ENCODE measurements at places on chromosomes 7 and 10.

GRCh38 chr7:2909471-2910039, 65.4 kb upstream of the GNA12 start:
- no peak overlapping the region for H3K4me3 ChIP-seq
- H3K36me3 ChIP-seq = no peaks in the 10 kb centered on the region
- no peaks in the 10 kb centered on the region for H3K27me3 ChIP-seq
- DNase-seq = no peak
- H3K4me1 ChIP-seq = no peaks in the 10 kb centered on the region
- no peak overlapping the region for H3K27ac ChIP-seq

DNA sequence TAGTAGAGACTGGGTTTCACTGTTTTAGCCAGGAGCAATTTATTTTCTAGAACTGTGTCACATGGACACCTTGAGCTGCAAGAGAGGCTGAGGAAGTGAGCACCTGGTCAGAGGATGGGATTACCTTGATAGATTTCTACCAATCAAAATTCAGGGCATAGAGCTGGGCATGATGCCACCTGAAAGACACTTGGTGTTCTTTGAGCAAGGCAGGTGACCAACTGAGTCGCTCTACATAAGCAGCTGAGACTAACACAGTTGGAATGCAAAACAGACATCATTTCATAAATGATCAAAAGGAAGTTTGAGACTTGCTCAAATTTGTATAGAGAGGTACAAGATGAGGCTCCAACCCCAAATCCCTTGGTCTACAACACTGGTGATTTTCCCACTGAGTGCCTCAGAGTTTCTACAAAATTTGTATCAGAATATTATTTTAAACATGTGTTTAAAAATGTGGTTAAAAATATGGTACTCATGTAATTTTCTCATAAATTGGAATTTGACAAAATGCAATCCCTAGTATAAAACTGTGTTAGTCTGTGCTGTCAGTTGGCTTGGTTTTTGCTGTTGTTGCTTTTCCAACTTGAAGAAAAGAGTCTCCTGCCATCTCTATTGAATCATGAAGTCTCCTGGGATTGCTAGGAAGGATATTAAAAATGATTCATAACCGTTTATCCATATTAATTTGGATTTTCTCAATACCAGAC, 156.4 kb upstream of the MDFIC start:
- DNase-seq = no peak
- H3K4me3 ChIP-seq = no peak overlapping the region
- H3K4me1 ChIP-seq = no peaks in the 10 kb centered on the region
- no peaks in the 10 kb centered on the region for H3K36me3 ChIP-seq
- H3K27ac ChIP-seq = no peak overlapping the region
- H3K27me3 ChIP-seq = no peaks in the 10 kb centered on the region

DNA sequence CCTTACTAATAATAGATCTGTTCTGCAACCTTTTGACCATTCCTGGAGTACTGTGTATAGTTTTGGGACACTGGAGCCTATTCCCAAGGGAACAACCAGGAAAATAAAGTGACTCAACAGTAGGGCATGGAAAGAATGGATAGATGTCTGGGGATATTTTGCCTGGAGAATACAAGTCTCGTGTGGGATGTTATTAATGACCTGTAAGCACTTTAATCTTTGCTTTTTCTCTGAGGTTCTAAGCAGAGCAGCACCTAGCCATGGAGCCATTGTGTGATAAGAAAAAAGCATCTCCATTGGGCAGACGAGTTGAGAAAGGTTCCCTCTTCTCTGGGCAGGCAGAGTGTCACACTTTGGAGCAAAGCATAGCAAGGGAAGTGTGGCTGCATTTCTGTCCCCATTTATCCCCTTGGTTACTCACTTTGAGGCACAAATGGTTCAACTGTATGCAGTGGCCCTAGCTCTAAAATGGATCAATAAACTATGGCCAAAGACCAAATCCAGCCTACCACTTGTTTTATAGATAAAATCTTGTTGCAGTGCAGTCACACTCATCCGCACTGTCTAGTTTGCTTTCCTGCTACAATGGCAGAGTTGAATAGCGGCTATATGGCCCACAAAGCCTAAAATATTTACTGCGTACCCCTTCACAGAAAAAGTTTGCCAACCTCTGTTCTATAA, 21.0 kb upstream of the CCDC71L start:
- H3K4me3 ChIP-seq = no peak overlapping the region
- DNase-seq = no peak
- H3K4me1 ChIP-seq = no peaks in the 10 kb centered on the region
- no peak overlapping the region for H3K27ac ChIP-seq

DNA sequence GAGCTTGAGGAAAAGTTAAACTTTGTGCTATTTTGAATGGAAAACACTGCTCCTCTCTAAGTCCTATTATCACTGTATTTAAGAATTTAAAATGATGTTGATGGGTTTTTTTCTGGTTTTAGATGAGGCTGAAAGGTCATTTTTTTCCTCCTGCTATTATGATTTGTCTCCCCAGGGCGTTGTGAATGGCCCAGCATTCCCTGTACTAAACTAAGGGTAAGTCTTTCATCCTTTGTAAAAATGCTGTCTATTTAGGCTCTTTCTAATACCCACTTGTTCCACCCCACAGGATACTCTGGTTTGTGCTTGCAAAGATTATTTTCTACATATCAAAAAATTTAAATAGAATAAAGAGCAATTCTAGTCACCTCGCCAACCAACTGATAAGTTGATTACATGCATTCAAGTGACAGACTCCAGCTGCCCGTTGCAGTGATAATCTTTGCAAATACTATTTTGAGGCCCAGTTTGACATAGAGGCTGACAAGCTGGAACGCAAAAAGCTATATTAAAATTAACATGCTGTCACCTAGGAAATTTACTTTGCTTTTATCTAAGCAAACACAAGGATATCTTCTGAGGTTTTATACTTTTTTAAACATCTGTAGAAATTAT, 222.3 kb upstream of the TMEM229A start:
- H3K27ac ChIP-seq = no peak overlapping the region
- H3K4me1 ChIP-seq = no peaks in the 10 kb centered on the region
- 0 out of 2 replicates have a peak, but pooled peaks cover 5% of the 10 kb centered on the region for H3K27me3 ChIP-seq
- no peak for DNase-seq

- DNase-seq = no peak
- no peak overlapping the region for H3K27ac ChIP-seq
- H3K27me3 ChIP-seq = no peaks in the 10 kb centered on the region
These were observed 258.7 kb downstream of the AUTS2 start for GRCh38 chr7:69857014-69857413.

DNA sequence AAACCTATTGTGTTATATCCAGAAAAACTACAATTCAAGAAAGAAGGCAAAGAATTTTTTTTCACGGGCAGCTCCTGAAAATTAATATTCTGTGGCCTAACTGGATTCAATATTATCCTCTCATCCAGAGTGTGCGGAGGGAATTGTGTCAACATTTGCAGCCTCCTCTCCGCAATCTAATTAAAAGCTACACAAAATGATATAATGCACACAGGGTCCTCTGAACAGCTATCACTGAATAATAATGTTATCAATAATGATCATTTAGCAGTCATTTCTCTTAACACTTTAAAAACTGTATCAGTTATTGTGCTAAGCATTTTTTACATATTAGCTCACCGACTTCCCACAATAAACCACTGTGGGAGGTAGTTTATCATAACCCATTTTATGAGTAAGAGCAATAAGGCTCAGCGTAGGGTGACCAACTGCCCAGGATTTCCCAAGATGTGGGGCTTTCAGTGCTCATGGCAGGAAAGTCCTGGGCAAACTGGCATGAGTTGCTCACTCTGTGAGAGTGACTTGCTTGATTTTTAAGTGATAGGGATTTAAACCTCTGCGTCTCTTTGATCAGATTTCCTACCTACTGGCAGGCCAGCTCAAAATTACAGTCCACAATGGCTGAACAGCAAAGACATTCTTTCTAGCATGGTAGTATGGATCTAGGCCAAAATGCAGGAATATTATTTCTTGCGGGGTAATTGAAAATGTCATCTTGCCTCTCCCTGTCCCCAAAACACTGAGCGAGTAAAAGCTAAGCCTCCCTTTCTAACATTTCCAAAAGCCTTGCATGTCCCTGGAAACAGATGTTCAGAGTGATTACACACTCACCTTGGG, 65.7 kb downstream of the AOAH start:
- DNase-seq = no peak
- no peaks in the 10 kb centered on the region for H3K36me3 ChIP-seq
- peak overlapping the region; percentile 53 for H3K27ac ChIP-seq
- H3K4me3 ChIP-seq = no peak overlapping the region

DNA sequence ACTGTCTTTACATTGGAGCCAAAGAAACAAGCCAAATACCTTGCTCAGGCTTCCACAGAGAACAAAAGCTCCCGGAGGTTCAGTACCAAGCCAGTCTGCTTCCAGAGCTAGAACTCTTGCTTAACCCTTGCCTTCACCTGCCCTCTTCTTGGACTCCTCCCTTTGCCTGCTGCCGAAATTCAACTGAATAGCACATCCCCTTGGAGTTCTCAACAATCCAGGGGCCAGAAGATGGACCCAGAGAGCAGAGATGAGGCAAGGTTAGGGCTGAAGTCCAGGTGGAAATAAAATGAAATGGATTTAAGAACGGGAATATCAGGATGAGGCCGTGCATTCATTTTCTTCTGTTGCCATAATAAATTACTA, 876 bp upstream of the PIK3AP1 start:
- H3K4me3 ChIP-seq = peak overlapping the region; percentile 87
- peaks cover 7% of the 10 kb centered on the region for H3K4me1 ChIP-seq
- no peaks in the 10 kb centered on the region for H3K36me3 ChIP-seq
- no peak overlapping the region for H3K27ac ChIP-seq

DNA sequence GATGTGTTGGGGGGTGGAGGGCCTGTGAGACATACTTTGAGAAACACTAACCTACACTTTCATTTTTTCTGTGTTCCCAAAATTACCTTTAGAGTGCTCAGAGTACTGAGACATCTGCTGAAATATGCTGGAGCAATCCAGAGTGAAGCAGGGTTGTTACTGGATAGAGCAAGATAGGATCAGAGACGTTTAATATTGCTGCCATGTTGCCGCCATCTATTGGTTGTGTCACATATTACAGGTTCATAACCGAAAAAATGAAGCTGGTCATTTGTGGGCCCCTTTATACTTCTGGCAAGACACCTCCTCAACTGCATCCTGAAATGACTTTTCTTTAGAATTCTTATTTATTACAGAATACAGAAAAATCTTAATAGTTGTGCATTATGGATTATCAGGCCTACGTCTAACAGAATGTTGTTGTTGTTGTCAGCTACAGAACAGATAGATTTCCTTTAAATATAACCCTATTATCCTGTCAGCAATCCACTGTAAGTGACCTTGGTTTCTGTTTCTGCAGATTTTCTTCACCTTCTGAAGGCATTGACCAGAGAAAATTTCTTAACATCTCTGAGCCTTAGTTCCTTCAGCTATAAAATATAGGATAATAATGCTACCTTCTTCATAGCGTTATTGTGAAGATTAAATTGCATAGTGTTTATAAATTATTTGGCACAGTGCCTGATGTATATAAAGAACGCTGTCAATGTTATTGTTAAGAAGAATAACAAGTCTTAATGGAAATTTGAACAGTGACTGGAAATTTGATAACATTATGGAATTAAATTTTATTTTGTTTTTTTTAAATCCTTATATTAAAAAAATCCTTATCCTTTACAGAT, 16.2 kb upstream of the DLD start:
- H3K4me3 ChIP-seq = no peak overlapping the region
- DNase-seq = peak; percentile 72
- H3K27ac ChIP-seq = no peak overlapping the region
- no peaks in the 10 kb centered on the region for H3K4me1 ChIP-seq

GRCh38 chr10:118482393-118483331, 112.8 kb downstream of the PRLHR start:
- no peaks in the 10 kb centered on the region for H3K27me3 ChIP-seq
- no peaks in the 10 kb centered on the region for H3K4me1 ChIP-seq
- H3K36me3 ChIP-seq = no peaks in the 10 kb centered on the region
- DNase-seq = no peak

GRCh38 chr7:14954035-14954434, 51.5 kb upstream of the DGKB start:
- no peak overlapping the region for H3K4me3 ChIP-seq
- H3K36me3 ChIP-seq = no peaks in the 10 kb centered on the region
- H3K4me1 ChIP-seq = peaks cover 17% of the 10 kb centered on the region
- H3K27ac ChIP-seq = no peak overlapping the region
- no peaks in the 10 kb centered on the region for H3K27me3 ChIP-seq
- peak; percentile 63 for DNase-seq

GRCh38 chr10:28624351-28624750, 53.0 kb upstream of the BAMBI start:
- H3K4me1 ChIP-seq = peaks cover 5% of the 10 kb centered on the region
- peak; percentile 25 for DNase-seq
- H3K27me3 ChIP-seq = no peaks in the 10 kb centered on the region
- peaks cover 9% of the 10 kb centered on the region for H3K36me3 ChIP-seq
- H3K27ac ChIP-seq = 0 out of 2 replicates have a peak overlapping the region, but pooled peaks have one; percentile 43

DNA sequence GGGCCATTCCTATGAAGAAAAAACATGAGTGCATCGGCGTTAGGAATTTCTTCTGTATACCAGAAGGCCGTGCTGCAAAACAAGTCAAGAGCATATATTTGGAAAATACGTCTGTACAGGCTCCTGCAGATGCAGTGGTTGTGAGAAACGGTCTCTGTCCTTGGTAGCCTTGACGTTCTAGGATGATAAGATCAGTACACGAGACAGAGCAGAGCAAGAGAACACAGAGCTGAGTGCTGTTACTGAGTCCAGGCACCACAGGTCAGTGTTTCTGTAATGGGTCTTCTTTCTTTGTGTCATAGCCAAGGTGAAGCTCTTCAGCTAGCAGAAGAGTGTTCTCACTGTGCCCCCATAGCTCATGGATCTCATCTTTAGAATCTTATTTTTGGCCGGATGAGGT, 62.8 kb downstream of the WDR37 start:
- peaks cover 3% of the 10 kb centered on the region for H3K4me1 ChIP-seq
- no peak for DNase-seq
- H3K27ac ChIP-seq = no peak overlapping the region
- H3K36me3 ChIP-seq = peaks cover 3% of the 10 kb centered on the region

GRCh38 chr10:72096115-72097000, 8.0 kb upstream of the SPOCK2 start:
- H3K27ac ChIP-seq = no peak overlapping the region
- no peaks in the 10 kb centered on the region for H3K27me3 ChIP-seq
- no peaks in the 10 kb centered on the region for H3K36me3 ChIP-seq
- H3K4me3 ChIP-seq = no peak overlapping the region
- H3K4me1 ChIP-seq = no peaks in the 10 kb centered on the region
- no peak for DNase-seq

GRCh38 chr7:22860784-22861482, 38.3 kb upstream of the TOMM7 start:
- H3K4me1 ChIP-seq = peaks cover 16% of the 10 kb centered on the region
- no peak overlapping the region for H3K4me3 ChIP-seq
- no peaks in the 10 kb centered on the region for H3K27me3 ChIP-seq
- H3K27ac ChIP-seq = peak overlapping the region; percentile 88

DNA sequence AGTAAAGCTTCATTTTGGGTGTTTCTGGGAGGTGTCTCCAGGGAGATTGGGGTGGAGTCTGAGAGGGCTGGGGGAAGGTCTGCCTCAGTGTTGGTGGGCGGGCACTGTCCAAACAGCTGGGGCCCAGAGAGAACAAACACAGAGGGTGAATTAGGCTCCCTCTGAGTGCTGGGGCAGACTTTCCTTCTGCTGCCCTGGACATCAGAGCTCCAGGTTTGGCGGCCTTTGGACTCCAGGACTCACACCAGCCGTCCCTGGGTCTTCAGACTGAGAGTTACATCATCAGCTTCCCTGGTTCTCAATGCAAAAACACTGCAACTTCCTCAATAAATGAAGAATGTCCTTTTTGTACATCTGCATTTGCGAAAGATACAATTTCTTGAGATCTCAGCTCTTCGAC, 427.4 kb downstream of the PTPRN2 start:
- H3K4me1 ChIP-seq = no peaks in the 10 kb centered on the region
- no peak for DNase-seq
